ENCODE measurements at places on chromosomes 3 and 15. TPM values are rescaled to one million over a fixed set of nuclear protein-coding genes. Genes with fewer than 3 reads are reported as not detected.

DNA sequence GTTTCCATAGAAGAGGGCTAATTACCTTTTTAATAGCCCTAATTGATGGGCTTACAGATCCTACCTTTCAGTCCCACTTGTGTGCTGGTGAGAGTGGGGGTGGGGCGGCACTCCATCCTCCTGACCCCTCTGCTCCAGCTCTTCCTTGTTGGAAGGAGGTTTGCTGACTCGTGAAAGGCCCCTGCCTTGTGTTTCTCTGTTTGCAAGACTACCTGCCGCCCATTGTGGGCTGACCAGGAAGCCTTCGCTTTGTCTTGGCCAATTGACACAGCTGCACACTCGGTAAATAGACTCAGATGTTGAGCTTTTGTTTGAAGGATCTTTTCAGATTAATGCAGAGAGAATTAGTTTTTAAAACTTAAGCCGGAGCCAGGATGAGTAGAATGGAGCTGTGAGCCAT lies 197.3 kb upstream of the HES1 start:
- no peak for DNase-seq

DNA sequence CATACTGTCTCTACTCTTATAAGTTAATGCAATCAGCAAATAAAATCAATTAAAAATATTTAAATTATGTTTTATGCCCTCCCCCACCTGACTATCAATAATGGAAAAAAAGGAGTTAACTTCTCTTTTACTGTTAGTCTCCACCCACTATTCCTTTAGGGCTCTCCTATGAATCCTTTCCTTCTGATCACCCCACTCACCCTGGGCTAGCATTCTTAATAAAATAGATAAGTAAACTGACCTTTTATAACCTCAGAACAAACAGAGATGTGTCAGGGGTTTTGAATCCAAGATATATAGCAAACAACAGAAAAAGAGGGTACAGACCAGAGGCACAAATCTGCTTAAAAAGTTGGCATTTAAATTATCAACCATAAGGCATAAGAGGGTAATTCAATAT lies 116.1 kb upstream of the PLXND1 start:
- DNase-seq: no peak

- DNase-seq: no peak
Measured at GRCh38 chr3:44076221-44076829, 165.4 kb upstream of the TOPAZ1 start.

DNA sequence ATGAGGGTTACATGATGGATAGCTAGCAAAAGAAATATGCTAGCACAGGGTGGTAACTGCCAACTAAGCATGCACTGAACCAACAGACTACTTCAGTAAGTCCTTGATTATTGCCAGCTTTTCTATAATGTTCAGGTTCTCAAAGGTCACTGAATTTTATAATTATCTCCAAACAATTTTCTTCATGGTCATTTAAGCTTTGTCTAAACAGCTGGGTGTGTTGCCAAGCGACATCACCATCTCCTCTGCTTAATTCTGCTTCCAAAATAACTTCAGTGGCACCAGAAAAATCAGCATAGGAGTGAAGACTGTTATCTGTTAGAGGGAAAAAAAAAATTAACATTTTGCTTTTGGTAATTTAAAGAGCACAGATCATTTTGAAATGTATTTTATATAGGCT lies 54.6 kb upstream of the TOP2B start:
- DNase-seq: no peak

- no peak for DNase-seq
Measured at GRCh38 chr3:16589867-16590624, 15.2 kb downstream of the DAZL start.

DNA sequence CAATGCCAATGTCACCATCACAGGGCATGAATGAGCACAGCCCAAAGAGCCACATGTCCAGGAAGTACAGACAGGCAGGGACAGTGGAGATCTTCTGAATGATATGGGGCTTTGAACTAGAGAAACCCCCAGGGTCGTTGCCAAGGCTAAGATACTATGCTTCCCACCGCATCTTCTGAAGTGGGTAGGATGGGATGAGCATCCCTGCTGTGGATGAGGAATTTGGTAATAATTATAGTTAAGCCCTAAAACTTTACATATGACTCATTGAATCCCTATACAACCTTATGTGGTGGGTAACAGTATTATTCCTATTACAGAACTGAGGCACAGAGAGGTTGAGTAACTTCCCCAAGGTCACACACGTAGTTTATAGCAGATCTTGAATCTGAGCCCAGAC lies 44.2 kb downstream of the WNT5A start:
- no peak for DNase-seq

DNA sequence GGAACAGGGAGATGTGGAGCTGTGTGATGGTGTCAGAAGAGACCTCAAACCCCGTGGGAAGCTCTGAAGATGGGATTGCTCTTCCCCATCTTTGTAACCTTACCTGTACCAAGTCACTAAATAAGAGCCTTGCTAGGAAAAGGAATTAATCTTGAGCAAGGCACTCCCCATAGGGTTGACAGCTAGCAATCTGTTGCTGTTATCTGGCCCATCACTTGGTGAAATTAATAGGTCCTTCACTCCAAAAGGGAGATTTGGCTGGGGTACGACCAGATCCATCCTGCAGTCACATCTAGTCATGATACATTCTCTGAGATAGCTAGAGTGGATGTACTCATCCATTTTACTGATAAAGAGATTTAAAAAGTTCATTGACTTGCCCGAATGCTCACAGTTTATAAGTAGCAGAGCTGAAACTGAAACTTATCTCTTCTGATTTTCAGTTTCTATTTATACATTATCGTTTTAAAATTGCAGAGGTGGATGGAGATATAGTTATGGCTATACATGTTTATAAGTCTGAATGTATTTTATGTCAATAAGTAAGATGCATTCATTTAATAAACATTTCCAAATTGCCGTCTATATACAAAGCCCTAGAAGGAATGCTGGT lies 299.1 kb upstream of the MCTP2 start:
- DNase-seq: no peak

The GOLGA6A gene
- total RNA-seq: not detected

DNA sequence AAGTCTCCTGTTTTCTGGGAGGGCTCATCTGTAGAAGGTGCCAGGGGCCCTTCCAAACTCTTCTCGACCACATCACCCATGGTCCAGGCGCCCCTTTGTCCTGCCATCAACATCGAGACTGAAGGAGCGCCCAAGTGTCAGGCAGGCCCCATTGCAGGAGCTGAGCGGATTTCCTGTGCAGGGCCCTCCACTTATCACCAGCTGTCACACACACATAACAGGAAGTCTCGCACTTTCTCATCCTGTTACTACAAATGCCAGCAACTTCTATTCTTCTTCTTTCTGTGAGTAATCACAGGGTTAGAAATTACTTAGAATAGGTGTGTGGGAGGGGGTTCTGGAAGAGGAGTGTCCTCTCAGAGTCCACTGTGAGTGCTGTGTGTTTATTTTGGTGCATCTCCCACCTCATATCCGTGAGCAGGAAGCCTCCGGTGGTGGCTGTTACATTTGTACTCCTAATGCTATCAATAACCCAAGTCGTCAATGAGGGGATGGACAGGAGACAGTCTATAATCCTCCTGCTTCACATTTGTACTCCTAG lies at the start of gene KLHL6:
Gene KLHL6 (minus strand): TSS at position 166 of the 541 bp plus-strand sequence. CDS start 53 bp downstream, at position 113.
- DNase-seq: no peak

GRCh38 chr3:194468086-194468485 lies 18.7 kb downstream of the ATP13A3 start:
- DNase-seq: no peak

- no peak for DNase-seq
Measured at GRCh38 chr3:78765671-78766485, 1001.9 kb downstream of the ROBO1 start.
